ENCODE measurements at places on chromosomes 1 and 21.
A peak's percentile ranks its signal among the peaks of the same experiment; 100 is the strongest.

DNA sequence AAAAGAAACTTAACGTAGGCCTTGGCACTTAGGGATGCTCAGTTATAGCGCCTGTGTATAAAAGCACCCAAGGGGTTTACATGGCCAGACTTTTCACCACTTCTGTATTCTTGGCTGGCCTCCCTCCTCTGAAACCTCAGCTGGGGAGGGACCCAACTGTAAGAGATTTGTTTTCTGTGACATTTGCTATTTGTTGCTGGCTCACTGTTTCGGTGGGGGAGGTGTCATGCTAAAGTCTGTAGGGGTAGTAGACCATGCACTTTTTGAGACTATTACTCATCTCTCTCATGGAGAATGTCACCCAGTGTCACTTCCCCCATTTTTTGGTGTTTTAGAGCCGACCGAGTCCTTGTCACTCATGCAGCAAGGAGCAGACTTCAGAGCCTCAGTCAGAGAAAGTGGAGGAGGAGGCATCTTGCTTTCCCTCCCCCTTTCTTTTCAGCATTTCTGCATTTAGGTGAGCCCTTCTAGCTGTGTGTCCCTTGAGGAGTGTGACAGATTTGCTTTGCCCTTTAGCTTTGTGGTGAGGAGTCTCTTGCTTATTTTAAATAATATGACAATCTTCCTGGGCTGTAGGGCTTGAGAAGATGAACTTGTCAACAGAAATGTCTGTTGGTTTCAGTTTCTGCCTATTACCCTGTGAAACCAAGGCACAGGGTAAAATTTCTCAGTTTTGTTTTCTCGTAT, 160.1 kb downstream of the FASLG start:
- peak overlapping the region; percentile 10 for H3K27ac ChIP-seq
- no peaks in the 10 kb centered on the region for H3K27me3 ChIP-seq
- DNase-seq, result no peak

- no peaks in the 10 kb centered on the region for H3K36me3 ChIP-seq
- H3K4me3 ChIP-seq, result no peak overlapping the region
- DNase-seq, result no peak
- H3K27me3 ChIP-seq, result no peaks in the 10 kb centered on the region
These were observed 34.1 kb downstream of the NAV1 start for GRCh38 chr1:201573030-201573429.

GRCh38 chr1:220917101-220917500, 37.9 kb downstream of the HLX start:
- H3K27ac ChIP-seq, result no peak overlapping the region
- DNase-seq, result no peak
- H3K4me3 ChIP-seq, result no peak overlapping the region
- no peaks in the 10 kb centered on the region for H3K27me3 ChIP-seq
- H3K36me3 ChIP-seq, result no peaks in the 10 kb centered on the region
- no peaks in the 10 kb centered on the region for H3K4me1 ChIP-seq

GRCh38 chr1:60833173-60833572, 249.2 kb upstream of the NFIA start:
- H3K4me3 ChIP-seq, result no peak overlapping the region
- no peaks in the 10 kb centered on the region for H3K27me3 ChIP-seq
- H3K4me1 ChIP-seq, result peaks cover 15% of the 10 kb centered on the region
- peak; percentile 65 for DNase-seq

DNA sequence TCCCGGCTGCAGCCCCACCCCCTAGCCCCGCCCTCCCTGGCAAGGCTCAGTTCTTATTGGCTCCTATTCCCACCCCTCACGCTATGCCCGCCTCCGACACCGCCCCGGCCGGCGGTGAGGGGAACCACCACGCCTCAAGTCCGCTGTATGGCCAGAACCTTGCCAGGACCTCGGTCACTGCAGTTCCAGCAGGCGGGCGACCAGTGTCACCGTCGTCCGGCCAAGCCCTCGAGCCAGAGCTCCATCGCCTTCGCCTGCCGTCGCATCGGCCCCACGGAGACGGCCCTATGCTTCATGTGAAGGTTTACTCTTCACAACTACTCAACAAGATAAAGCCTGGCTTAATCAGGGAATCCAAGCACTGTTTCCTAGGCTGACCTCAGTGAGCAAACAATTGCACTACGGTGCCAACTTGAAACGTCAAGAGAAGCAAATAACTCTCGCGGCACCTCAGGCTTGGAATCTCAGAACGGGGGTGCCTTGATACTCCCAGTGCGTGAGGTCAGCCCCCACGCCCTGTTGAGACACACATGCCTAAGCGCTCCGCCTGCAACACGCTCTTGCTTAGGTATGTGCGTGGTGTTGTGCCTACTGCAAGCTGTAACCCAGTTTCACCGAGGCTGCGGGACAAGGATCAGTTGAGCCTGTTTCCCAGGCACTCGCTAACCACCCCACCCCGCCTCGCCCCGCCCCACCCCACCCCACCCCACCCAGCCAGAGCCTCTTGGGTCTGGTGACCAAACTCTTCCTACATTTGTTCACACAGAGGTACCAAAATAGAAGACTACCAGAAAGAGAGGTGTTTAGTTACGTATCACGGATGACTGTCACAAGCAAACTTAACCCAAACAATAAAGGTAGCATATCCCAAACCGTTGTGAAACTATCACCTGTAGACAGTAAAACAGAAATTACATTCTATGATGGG, 498 bp upstream of the DENND2C start:
- peak overlapping the region; percentile 93 for H3K27ac ChIP-seq
- no peaks in the 10 kb centered on the region for H3K4me1 ChIP-seq

- H3K4me1 ChIP-seq, result no peaks in the 10 kb centered on the region
- H3K4me3 ChIP-seq, result no peak overlapping the region
- no peak overlapping the region for H3K27ac ChIP-seq
- H3K27me3 ChIP-seq, result peaks cover 3% of the 10 kb centered on the region
These were observed 204.4 kb upstream of the AJAP1 start for GRCh38 chr1:4449972-4450371.

- H3K4me3 ChIP-seq, result no peak overlapping the region
- H3K36me3 ChIP-seq, result no peaks in the 10 kb centered on the region
- no peak for DNase-seq
These were observed 28.0 kb upstream of the XPR1 start for GRCh38 chr1:180603850-180604226.

GRCh38 chr1:154442006-154442740, 37.0 kb downstream of the IL6R start:
- H3K4me3 ChIP-seq, result no peak overlapping the region
- H3K27ac ChIP-seq, result peak overlapping the region; percentile 80
- H3K27me3 ChIP-seq, result no peaks in the 10 kb centered on the region
- H3K4me1 ChIP-seq, result no peaks in the 10 kb centered on the region

DNA sequence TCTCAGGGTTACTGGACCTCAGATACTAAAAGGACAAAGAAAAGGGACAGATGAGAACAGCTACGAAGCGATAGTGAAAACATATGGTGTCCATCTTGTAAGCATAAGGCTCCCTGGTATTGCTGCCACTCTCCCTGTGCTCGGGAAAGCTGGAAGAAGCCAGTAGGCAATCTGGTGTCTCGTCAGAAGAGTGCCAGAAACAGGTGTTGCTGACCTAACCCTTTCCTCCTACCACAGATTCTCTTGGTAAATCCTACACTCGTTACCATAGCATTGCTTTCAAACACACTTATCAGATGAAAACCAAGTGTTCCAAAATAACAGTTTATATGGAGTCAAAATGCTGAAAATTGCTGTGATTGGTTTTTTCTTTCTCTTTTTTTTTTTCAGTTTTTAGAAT, 146.3 kb downstream of the NRIP1 start:
- no peaks in the 10 kb centered on the region for H3K36me3 ChIP-seq
- H3K4me3 ChIP-seq, result no peak overlapping the region
- no peaks in the 10 kb centered on the region for H3K4me1 ChIP-seq

- peaks cover 9% of the 10 kb centered on the region for H3K4me1 ChIP-seq
- H3K27me3 ChIP-seq, result no peaks in the 10 kb centered on the region
- no peak overlapping the region for H3K4me3 ChIP-seq
These were observed 33.6 kb upstream of the THEM4 start for GRCh38 chr1:151942882-151943281.

DNA sequence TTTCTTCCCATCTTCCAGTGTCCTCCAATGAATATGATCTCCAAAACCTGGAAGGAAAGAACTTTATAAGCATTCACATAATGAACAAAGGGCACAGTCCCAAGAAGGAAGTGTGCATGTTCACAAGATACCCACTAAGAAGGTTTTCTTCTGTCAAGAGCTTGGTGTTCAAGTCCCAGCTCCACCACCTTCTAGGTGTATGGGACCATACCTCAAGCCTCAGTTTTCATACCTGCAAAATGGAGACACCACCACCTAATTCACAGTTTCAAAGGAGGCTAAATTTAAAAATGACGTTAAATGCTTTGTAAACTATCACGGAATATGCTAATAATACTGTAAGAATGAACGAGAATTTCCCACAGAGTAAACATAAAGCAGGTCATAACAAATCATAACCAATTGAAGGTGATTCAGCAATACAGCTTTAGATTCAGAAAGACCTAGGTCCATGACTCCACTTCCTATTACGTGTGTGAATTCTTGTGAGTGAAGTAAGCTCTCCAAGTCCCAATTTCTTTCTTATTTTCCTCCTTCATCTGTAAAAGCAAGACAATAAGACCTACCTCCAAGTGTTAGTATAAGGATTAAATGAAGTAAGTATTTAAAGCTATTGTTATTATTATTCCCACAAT, 8.1 kb upstream of the KTI12 start:
- peaks cover 8% of the 10 kb centered on the region for H3K36me3 ChIP-seq
- no peak overlapping the region for H3K4me3 ChIP-seq
- H3K27ac ChIP-seq, result no peak overlapping the region
- no peaks in the 10 kb centered on the region for H3K27me3 ChIP-seq

DNA sequence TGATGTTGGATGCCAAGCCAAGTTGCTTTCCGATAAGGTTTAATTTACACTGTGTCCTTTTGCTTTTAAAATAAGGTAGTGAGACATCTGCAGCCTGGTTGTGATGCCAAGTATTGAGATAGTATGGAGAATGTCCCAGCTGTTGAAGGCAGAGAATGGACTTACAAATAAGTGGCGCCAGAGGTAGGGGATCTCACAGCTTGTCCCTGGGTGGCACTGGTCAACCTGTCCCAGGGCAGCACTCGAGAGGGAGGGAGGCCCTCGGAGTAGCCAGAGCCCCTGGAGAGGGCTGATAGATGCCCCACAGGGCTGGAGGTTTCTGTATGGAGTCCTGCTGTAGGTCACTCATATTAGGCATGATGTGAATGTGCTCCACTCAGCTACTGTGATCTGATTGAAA, 98.5 kb downstream of the GALNT2 start:
- H3K4me1 ChIP-seq, result no peaks in the 10 kb centered on the region
- DNase-seq, result no peak
- H3K4me3 ChIP-seq, result no peak overlapping the region
- no peak overlapping the region for H3K27ac ChIP-seq
- no peaks in the 10 kb centered on the region for H3K27me3 ChIP-seq

- H3K4me1 ChIP-seq, result no peaks in the 10 kb centered on the region
- H3K27me3 ChIP-seq, result peaks cover 32% of the 10 kb centered on the region
- no peak overlapping the region for H3K27ac ChIP-seq
- H3K4me3 ChIP-seq, result no peak overlapping the region
- no peak for DNase-seq
These were observed 64.6 kb upstream of the CLDN14 start for GRCh38 chr21:36544545-36544944.
